ENCODE measurements at places on chromosomes 7 and 10.

DNA sequence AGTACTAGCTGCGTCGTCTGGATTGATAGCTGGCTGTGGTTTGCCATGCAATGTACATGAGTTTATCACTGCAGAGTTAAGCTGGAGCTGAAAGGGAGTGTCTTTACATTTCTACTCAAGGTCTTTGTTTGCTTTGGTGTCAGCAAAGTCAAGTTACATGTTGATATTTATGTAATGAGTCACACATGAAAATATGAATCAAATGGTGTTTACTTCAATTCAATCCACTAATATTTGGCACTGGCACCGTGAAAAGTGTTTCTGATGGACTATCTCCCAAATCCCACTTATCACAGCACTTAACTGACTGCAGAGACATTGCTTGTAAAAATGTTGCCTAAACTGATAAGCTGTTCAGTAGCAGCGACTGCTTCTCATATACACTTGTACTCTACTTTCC, 395.9 kb downstream of the TFEC start:
- no peak for DNase-seq

GRCh38 chr7:74253835-74254128, 417 bp downstream of the RFC2 start:
- DNase-seq = no peak

- no peak for DNase-seq
Measured at GRCh38 chr10:131219955-131220489, 91.5 kb downstream of the TCERG1L start.

- no peak for DNase-seq
Measured at GRCh38 chr10:76998451-76998850, 639.2 kb downstream of the KCNMA1 start.

DNA sequence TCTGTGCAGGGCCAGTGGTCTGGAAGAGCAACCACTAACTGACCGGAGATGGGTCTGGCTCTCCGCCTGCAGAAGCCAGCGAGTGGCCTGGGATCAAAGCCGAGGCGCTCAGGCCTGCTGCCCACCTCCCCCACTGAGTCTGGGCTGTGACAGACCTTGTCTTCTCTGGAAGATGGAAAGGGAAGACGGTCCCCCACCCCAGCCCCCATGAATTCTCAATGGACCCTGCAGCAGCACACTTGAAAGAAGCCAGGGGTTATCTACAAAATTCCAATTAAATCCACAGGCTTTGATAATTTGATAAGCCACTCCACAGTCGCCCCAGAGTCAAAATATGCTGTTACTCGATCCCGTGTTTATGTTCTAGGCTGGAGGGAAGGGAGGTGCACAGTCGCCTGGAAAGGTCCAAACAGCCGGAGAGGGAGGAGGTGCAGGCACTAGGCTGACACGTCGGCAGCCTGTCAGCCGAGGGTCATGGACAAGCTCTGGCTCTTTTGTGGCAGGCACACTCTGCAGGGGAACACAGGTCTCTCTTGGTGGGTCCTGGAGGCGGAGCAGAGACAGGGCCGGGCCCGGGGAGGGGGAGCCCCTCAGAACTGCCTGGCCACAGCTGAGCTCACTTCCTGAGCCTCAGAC, 134.9 kb downstream of the SH3PXD2A start:
- DNase-seq = no peak

- no peak for DNase-seq
Measured at GRCh38 chr7:5870311-5870710, 10.3 kb upstream of the OCM start.

GRCh38 chr7:123241809-123242208, 42.0 kb upstream of the SLC13A1 start:
- no peak for DNase-seq

All from hematopoietic multipotent progenitor cell treated with erythropoietin and hydrocortisone succinate and interleukin-3 and kit ligand, for 17 days (in vitro differentiated cells).